GM10248 (cell line): ENCODE measurements at places on chromosomes 1 and 21.

DNA sequence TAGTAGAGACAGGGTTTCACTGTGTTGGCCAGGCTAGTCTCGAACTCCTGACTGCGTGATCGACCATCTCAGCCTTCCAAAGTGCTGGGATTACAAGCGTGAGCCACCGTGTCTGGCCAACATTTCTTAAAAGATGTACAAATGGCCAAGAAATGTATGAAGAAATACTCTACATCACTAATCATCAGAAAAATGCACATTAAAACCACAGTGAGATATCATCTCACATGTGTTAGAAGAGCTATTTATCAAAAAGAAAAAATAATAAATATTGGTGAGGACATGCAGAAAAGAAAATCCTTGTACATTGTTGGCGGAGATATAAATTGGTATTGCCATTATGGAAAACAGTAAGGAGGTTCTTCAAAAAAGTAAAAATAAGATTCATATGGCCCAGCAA, 33.6 kb upstream of the TNFSF18 start:
- DNase-seq, result no peak

GRCh38 chr21:45941717-45942546, 39.6 kb upstream of the COL6A1 start:
- DNase-seq, result no peak

DNA sequence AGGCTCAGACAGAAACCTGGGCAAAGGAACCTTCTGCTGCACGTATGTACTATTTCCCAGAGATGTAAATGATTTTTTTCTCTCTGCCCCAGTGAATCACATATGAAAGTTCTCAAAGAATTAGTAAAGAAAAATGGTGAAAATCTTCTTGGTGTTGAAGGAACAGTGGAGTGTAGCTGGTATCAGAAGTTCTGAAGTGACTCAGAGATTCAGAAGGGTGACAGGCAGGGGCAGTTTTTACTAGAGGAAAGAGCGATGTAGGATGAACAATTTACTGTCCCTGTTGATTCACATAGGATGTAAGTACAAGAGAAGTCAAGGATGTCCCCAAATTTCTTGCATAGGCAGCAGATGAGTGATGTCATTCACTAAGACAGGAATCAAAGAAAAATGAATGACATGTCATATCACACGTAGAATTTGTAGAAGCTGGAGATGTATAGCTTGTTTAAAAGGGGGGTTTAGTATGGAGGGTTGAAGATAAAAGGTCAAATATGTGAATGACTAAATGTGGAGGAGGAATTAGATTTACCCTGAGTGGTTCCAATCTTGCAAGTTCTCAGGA, 26.4 kb downstream of the WLS start:
- DNase-seq, result no peak

DNA sequence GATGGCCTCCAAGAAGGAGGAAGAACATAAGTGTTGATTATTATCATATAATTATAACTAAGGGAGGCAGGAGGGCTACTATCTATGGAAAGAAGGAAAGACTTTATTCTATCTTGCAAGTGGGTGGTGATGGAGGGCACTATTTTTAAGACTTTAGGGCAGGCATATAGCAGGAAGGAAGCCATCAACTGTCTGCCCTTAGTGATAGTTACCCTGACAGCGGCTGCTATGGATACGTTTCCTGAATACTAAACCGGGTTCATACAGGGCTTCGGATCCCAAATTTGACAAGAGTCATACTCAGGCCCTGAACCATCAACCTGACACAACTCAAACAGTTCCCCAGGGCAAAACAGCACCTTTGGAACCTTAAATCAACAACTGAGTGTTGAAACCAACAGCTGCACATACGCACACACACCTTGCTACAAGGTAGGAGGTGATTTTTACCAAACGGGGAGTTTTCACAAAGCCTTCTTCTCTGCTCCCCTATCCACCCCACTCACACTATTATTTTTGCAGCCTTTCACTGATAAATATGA, 397.2 kb downstream of the OMA1 start:
- no peak for DNase-seq

GRCh38 chr1:163055005-163055404, 14.2 kb upstream of the RGS4 start:
- DNase-seq, result no peak

- DNase-seq, result no peak
Measured at GRCh38 chr1:221606256-221606655, 135.6 kb downstream of the DUSP10 start.

DNA sequence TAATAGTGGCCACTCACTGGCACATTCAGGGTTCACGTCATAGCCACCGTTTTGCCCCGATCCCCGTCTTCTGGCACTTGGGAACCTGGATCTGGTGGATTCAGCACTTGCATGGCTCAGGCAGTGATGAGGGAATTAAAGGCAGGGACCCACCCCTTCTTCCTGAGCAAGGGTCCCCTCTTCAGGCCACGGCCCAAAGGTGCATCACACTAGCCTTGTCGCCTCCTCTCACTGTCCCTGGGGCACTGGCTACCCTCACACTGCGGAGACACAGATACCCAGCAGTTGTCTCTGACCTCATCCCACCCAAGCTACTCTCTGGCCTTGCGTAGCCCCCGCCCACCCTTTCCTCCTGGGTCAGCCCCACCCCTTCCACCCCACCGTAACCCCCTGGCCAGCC, 19.9 kb upstream of the LDLRAP1 start:
- no peak for DNase-seq

- no peak for DNase-seq
Measured at GRCh38 chr1:221117548-221117951, 238.3 kb downstream of the HLX start.

DNA sequence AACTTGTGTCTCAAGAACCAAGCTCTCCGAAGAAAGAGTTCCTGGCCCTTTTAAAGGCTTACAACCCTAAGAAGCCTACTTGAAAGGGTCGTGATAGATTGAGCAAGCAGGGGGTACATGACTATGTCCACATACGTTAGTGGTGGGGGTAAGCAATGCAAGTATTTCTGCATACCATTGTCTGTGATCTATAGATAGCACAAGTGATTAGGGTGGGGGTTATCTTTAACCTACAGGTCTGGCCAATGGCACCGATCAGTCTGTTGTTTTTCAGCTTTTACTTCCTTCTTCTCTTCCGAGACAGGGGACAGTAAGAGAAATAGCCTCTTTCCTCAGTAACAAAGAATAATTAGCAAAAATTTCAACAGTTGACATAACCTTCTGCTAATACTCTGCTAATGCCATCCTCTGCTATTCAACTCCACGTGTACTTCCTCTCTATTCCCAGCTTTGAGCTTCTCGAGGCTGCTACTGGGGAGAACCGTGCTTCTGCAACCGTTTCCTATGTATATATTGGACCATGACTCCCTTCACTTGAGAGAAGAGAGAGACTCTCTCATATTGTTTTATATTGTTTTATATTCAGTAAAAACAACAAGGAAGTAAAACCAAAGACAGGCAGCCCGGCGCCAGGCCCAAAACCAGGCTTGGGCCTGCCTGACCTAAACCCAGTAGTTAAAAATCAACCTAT, 727.7 kb upstream of the NCAM2 start:
- DNase-seq, result no peak

DNA sequence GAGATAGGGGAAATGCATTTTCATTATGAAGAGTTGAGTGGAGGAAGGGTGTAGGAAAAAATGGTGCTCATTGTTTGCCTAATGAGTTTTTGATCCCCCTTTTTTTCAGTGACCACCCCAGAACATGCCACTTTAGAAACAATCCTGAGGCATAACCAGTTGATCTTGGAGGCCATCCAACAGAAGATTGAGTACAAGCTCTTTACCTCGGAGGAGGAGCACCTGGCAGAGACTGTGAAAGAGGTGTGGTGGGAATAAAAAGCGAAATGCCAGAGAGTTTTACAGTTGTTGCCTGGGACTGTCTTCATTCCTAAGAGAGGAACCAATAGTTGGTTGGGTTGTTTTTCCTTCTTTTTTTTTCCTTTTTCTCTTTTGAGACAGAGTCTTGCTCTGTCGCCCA, 54.3 kb upstream of the EPHA8 start:
- no peak for DNase-seq

DNA sequence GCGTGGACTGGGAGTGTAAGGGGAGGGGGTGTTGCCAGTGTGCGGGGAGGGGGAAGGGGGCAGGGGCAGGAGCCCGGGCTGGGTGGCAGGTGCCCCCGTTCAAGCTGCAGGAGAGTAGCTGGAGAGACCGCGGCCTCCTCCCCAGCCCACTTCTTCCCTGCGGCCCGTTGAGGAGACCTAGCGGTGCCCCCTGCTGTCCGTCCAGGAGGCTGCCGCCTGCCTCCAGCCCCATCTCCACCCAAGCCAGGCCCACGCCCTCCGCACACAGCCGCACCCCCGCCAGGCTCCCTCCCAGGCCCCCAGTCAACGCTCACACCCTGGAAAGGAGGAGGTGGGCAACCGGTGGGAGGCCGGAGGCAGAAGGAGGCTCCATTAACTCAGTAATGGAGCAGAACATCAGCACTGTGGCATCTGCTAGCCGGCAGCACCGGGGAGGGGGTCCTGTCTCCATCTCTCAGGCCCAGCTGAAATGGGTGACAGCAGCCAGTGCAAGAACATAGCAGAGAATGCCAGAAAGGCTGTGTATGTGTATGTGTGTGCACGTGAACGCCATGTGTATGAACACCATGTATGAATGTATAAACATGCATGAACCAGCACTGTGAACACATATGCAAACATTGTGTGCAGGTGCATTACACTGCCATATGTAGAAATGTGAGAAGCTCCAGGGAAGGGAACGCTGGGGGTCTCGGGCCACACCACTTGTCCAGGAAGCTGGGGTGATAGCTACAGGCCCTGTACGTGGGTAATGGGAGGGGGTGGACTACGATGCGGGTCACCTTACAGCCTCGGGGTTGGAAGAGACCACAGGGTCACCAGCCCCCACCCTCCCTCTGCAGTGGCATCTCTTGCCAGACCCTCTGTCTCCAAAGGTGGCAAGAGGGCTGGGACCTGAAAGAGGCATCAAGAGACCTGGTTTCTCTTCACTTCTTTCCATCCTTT, 84.6 kb downstream of the SYT2 start:
- DNase-seq, result peak; percentile 84

DNA sequence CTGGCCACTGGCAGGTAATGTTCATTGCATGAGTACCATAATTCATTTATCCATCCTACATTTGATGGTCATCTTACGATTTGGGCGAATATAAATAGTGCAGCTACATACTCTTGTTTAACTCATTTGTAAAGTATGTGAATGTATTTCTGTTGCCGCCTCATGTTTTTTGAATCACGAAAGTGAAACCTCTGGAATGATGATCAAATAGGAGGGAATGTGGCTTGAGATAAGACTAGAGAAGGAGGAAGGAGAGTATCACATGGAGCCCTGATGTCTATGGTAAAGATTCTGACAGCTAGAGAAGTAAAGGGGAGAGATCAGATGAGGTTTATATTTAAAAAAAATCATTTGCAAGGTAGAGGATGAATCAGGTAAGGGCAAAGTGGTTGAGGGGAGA, 8.0 kb downstream of the MRPS14 start:
- no peak for DNase-seq

GRCh38 chr1:232438476-232438875, 191.5 kb downstream of the SIPA1L2 start:
- DNase-seq, result no peak

GRCh38 chr1:96565546-96565945, 156.0 kb upstream of the PTBP2 start:
- no peak for DNase-seq

GRCh38 chr1:176602388-176603004, 139.5 kb downstream of the PAPPA2 start:
- no peak for DNase-seq

DNA sequence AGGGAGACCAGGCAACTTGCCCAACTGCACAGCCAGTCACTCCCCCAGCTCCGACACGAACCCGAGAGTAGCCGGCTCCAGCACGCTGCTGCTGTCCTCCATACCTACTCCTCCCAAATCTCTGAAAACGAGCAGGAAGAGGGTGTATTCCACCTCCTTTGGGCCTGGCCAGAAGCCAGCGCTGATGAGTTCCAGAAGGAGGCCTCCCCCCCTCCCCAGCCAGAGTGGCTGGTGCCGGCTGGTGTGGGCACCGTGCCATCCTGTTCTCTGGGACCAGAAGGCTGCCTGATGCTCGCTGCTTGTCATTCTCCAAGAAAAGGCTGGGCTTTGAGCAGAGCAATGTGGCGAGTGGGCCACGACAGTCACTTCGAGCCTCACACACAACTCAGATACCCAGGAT, 22.2 kb downstream of the KCNN3 start:
- DNase-seq, result no peak

- DNase-seq, result no peak
Measured at GRCh38 chr1:218809625-218810024, 364.1 kb upstream of the LYPLAL1 start.
